ENCODE measurements at places on chromosomes 5 and 9.

DNA sequence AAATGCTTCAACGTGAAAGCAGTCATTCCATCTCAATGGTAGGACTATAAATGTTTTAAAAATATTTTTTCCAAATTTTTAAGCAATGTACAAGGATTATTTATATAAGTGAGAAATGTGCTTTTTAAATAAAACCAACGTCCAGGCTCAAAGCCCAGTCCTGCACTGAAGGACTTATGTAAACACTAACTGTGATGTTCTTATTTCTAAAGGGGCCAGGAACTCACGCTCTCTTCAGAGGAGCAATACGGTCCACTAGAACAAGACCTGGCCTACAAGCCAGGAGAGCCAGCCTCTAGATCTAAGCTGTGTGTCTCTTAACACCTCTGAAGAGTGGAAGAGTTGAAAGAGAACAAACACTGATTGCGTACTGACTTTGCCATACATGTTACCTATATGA is 12.1 kb downstream of the TTLL11 start:
- no peak for DNase-seq

DNA sequence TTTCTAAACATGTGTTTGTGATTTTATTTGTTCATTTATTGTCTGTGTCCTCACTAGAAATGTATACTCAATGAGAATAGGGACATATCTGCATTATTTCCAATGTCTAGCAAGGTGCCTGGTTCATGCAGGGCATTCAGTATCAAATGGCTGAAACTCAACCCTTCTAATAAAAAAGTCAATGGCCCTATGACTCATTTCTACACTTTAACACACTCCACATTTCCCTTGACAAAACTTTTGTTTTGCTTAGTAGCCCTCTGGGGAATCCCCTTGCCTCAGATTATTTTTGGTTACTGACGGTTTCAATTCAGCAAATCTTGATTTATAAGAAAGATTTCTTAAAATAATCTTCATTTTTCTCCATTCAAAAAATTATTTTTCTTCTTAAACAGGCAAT is 206.0 kb upstream of the DMRTA1 start:
- peak; percentile 18 for DNase-seq

- no peak for DNase-seq
Observed at GRCh38 chr9:130608554-130609134, 29.3 kb downstream of the FUBP3 start.

DNA sequence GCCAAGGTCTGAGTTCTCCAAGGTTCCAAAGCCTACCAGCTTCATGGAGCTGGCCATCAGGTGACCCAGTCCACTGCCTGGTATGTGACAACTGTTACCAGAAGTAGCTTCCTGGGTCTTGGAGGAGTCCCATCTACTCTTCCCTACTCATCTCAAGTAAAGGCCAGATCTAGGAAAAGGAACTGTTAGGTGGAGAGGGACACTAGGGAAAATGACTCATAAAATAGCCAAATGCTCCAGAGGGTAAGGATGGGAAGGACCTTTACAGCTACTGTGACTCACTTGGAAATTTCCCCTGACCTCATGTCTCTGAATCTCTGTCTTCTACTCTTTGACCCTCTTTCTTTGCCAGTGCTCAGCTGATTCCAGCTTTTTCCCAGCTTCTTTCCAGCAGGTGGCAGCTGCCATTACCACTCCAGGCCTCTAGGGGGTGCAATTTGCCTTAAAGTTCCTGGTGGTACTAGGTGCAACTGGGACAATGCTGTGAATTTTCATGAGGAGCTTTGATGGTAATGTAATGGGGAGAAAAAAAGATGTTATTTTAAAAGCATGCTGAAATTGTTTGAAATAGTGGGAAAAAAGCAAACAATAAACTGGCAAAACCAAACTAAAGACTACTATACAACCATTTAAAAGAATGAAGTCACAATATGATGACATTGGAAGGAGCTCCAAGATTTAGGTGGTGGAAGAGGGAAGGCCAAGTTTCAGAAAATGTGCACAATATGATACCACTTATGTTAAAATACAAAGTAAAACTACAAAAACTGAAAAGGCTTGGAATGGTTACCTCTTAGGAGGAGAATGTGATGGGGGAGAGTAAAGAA is 27.1 kb upstream of the MYORG start:
- peak; percentile 60 for DNase-seq

- DNase-seq = no peak
Observed at GRCh38 chr5:62299101-62299500, 6.9 kb upstream of the KIF2A start.

DNA sequence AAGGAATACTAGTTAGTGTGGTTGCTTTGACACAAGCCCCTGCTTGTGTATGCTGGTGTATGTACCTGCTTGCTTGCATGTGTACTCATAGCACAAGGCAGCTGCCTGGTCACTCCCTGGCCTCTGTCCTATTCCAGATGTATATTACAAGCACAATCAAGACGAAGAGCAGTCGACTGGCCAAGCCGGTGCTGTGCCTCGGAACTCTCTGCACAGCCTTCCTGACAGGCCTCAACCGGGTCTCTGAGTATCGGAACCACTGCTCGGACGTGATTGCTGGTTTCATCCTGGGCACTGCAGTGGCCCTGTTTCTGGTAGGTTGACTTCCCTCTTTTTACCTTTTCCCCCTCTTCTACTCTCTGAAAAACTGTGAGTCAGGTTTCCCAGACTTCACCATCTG is 72.1 kb downstream of the BAAT start:
- no peak for DNase-seq

GRCh38 chr5:166582416-166582815 is 1709.0 kb upstream of the WWC1 start:
- no peak for DNase-seq

- DNase-seq = no peak
Observed at GRCh38 chr5:15499528-15500324, at the start of gene FBXL7. FBXL7 (plus strand) TSS chr5:15500180.

DNA sequence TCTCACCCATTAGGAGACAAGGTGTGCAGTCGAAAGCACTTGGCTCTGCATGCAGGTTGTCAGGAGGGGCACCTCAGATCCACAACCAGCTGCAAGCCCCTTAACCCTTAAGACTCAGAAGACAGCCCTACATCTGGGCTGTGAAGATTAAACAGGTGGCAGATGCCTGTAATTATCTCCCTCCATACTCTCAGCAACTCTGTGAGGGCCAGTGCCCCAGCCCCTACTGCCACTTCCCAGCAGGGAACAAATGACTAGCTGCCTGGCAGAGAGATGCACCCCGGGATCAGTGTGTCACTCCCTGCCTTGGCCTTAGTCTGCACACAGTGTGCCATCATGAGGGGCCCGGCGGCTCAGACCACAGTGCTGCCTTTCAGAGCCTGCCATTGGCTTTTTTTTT is 42.0 kb downstream of the CRB2 start:
- no peak for DNase-seq

GRCh38 chr5:140240987-140241706 is 61.8 kb downstream of the PFDN1 start:
- no peak for DNase-seq

GRCh38 chr9:20271723-20272122 is 350.6 kb downstream of the MLLT3 start:
- DNase-seq = no peak

- DNase-seq = no peak
Observed at GRCh38 chr5:122165559-122166078, 36.3 kb downstream of the ZNF474 start.

DNA sequence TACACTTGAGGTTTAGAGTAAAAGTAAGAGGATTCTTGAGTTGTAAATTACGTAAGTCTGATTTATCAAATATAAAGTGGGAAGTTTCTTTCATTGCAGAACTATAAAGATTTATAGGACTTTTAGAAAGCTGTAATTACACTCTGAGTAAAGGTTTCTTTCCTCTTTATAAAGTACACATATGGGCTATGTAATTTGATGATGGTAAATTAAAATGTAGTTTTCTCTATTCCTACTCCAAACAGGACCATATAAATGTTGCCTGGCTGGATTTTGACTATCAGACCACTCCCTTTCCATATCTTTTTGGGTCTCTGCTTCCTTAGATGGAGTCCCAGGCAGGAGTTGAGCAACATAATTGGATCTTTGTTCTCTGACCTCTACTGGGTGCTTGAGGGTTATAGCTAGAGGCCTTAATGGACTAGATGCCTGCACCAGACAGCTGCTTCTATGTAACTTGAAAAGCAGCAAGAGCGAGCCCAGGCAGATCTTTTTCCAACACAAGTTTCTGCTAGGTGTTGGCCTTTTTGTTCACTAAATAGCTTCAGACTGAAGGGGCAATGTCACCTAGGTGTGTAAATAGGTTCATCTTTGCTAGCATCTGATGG is 11.4 kb upstream of the TEX48 start:
- no peak for DNase-seq

GRCh38 chr5:83914199-83914598 is 193.5 kb upstream of the HAPLN1 start:
- no peak for DNase-seq

GRCh38 chr5:56409331-56410190 is 176.4 kb upstream of the ANKRD55 start:
- DNase-seq = peak; percentile 21

DNA sequence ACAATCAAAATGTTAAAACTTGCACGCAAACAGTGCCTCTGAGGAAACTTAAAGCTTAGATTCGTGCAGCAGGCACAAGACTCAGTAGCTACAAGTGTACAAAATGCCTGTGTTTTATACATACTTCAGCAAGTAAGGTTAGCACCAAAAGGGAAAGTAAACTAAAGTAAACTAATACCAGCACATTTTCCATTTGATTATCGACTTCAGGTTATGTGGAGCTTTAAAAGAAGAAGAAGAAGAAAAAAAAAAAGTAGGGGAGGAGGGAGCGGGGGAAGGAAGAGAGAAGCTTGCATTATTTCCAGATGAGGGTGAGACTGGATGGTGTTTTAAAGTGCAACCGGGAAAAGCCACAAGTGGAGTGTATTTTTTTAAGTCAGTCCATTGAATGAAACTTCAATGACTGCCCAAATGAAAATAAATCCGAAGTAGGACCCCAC is 596 bp upstream of the ADAMTS6 start:
- no peak for DNase-seq

DNA sequence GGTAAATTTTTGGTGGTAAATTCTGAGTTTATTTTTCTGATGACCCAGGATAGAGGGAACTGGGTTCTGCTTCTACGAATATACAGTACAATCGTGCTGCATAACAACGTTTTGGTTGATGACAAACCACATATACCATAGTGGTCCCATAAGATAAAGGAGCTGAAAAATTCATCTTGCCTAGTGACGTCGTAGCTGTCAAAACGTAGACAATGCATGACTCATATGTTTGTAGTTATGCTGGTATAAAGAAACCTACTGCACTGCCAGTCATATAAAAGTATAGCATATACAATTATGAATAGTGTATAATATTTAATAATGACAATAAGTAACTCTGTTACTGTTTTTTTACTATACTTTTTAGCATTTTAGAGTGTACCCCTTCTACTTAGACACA is 244.0 kb downstream of the GAS1 start:
- DNase-seq = no peak

DNA sequence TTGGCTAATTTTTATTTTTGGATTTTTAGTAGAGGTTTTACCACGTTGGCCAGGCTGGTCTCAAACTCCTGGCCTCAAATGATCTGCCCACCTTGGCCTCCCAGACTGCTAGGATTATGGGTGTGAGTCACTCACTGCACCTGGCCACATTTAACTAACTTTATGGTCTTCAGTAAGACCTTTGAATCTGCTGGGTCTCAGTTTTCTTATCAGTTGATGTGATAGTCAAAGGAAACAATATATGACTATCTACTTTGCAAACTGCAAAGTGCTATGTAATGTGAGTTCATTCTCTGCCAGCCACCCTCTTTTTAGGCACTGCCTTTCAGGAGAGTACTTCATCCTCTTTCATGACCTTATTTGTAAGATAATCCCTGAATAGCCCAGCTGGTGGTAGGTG is 474.7 kb downstream of the PDE4D start:
- DNase-seq = no peak

GRCh38 chr5:150801117-150801927 is 22.8 kb downstream of the SMIM3 start:
- peak; percentile 43 for DNase-seq

DNA sequence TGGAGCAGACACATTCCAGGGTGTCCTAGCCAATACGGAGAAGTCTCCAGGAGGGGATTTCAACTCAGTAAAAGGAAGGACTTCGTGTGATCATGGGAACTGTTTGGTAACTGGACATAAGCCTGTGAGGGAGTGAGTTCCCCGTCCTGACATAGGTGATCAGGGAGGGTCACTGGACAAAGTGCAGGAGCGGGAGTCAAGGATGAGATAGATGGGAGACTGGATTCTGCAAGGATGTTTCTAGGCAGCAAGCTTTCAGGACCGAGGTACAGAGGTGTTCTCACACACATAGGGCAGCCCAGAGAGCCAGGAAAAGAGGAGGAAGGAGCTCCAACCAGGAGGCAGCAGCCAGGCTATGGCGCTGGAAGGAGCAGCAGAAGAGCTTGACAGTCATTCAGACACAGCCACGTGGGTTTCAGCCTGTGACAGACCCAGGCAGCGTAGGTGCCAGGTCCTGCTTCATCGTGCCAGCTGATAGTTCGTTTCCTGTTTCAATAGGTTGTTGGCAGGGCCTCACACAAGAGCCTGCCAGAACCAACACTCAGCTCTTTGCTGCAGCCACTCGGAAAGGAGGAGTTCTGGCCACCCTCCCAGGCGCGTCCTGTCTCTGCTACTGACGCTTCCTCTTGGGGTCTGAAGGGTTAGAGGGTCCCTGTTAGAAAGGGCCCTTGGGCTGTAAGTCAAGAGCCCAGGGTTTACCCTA is 84.1 kb downstream of the AMBP start:
- no peak for DNase-seq

GRCh38 chr9:76642701-76643209 is 121.5 kb upstream of the PCA3 start:
- no peak for DNase-seq

- DNase-seq = no peak
Observed at GRCh38 chr9:76500061-76500460, 41.1 kb downstream of the GCNT1 start.

- no peak for DNase-seq
Observed at GRCh38 chr9:120348951-120349429, 231.0 kb downstream of the CDK5RAP2 start.

Measured in CD14-positive monocyte (primary cell).